ENCODE measurements at places on chromosomes 16 and 17. TPM values are rescaled to one million over a fixed set of nuclear protein-coding genes. Genes with fewer than 3 reads are reported as not detected.

- H3K36me3 ChIP-seq: no peaks in the 10 kb centered on the region
- DNase-seq: no peak
- no peaks in the 10 kb centered on the region for H3K4me1 ChIP-seq
- H3K27me3 ChIP-seq: no peaks in the 10 kb centered on the region
- H3K4me3 ChIP-seq: no peak overlapping the region
These were observed 26.3 kb downstream of the GINS3 start for GRCh38 chr16:58418601-58419000.

The APOBR gene
- total RNA-seq: 3.4 TPM

- no peak for DNase-seq
- no peak overlapping the region for H3K27ac ChIP-seq
- no peaks in the 10 kb centered on the region for H3K36me3 ChIP-seq
These were observed 21.4 kb downstream of the TNFRSF13B start for GRCh38 chr17:16950488-16950887.

The NMRAL1 gene
- 22.8 TPM for total RNA-seq

The SEPTIN1 gene
- 4.2 TPM for total RNA-seq

DNA sequence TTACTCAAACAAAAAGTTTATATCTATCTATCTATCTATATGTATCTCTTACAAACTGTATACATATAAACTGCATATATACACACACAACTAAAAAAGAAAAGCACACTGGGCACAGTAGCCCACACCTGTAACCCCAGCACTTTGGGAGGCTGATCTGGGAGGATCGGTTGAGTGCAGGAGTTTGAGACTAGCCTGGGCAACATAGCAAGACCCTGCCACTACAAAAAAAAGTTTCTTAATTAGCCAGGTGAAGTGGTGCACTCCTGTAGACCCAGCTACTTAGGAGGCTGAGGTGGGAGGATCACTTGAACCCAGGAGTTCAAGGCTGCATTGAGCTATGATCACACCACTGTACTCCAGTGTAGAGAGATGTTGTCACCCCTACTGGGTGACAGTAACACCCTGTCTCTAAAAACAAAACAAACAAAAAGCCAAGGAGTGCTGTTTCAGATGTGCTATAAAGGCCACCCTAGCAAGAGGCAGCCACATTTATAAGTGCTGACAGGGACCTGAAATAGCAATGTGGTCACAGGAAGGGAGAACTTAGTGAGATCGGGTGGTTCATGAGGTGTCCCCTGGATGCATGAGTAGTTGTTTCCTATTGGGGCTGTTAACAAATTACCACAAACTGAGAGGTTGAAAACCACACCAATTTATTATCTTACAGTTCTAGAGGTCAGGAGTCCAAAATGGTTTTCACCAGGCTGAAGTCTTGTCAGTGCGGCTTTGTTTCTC is 4.8 kb downstream of the CD2BP2 start:
- H3K4me3 ChIP-seq: no peak overlapping the region
- DNase-seq: no peak
- no peak overlapping the region for H3K27ac ChIP-seq
- H3K4me1 ChIP-seq: peaks cover 36% of the 10 kb centered on the region
- H3K36me3 ChIP-seq: peaks cover 32% of the 10 kb centered on the region

GRCh38 chr16:2034696-2035430 is 8.2 kb downstream of the NHERF2 start:
- no peak for DNase-seq
- H3K4me1 ChIP-seq: peaks cover 60% of the 10 kb centered on the region
- H3K36me3 ChIP-seq: peaks cover 18% of the 10 kb centered on the region
- peak overlapping the region; percentile 42 for H3K4me3 ChIP-seq

- DNase-seq: no peak
- no peaks in the 10 kb centered on the region for H3K27me3 ChIP-seq
- H3K27ac ChIP-seq: no peak overlapping the region
These were observed 159.9 kb downstream of the ANKFN1 start for GRCh38 chr17:56313201-56313600.

Measured in thoracic aorta (tissue), 2 donors.